ENCODE measurements at places on chromosomes 3 and 15.

DNA sequence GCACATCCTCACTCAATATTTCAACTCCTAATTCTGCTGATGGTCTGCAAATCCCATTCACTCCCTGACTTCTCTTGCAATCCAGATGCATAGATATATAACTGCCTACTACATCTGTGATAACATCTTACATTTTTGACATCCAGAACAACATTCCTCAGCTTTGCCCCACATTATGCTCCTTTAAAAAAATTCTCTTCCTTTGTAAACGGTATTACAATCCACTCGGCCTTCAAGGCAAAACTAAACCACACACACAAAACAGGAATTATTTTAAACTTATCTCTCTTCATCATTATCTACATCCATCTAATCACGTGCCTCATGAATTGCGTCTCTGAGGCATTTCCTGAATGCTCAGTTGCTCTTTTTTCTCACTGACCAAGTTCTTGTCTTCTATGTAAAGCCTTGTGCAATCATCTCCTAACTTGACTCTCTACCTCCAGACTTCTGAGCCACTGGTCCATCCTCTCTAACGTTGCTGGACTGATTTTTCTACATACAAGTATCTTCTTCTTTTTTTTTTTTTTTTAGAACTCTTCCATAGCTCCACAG lies 117.0 kb downstream of the SATB1 start:
- DNase-seq = no peak

- DNase-seq = no peak
These were observed 24.8 kb upstream of the PDCD6IP start for GRCh38 chr3:33773637-33774036.

GRCh38 chr15:60576515-60576914 lies 97.6 kb upstream of the ICE2 start:
- no peak for DNase-seq

DNA sequence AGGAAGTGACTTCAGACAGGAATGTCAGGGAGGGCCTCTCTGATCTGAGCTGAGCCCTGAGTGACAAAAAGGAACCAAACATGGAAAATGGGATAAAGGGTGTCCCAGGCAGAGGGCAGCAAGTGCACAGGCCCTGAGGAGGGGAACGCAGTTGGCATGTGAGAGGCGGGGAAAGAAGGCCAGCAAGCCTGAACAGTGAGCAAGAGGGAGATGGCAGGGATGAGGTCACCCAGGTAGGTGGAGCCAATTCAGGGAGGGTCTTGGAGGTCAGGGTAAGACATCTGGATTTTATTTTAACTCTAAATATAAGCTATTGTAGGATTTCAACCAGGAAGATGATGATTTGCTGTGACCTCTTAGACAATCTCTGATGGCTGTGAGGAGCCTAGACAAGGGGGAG lies 167.7 kb downstream of the LRTM1 start:
- no peak for DNase-seq

DNA sequence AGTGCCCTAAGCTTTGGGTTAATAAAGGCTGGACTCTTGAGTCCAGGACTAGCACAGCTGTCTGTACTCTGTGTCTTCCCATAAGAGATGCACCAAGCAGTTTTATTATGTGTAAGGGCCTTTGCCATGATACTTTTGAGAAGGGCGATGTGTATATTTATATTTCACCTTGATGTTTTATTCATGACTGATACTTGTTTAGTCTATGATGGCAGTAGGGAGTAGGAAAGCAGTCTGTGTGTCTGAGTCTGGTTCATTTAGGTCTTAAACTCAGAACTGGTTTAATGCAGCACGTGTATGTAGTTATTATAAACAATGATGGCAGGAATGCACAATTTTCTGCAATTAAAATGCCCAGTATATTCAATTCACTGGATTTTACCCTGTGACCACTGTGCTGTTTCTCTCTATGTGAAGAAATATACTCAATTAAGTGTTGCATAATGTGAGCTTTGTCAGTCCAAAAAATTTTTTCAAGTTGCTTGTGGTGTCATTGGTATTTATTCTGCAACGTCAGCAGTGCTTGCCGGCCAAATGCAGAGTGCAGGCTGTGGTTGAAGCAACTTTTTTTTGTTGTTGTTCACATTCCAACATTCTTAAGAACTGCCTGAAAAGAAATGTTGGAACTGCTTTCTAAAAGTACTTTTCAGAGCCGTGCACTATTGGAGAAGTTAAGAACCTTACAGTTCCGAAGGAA lies 423.7 kb upstream of the SEMA6D start:
- no peak for DNase-seq
